CD8-positive, alpha-beta memory T cell (primary cell): ENCODE measurements at places on chromosomes 16 and 17. TPM values are rescaled to one million over a fixed set of nuclear protein-coding genes. Genes with fewer than 3 reads are reported as not detected.

Gene RAB26
- total RNA-seq = 0.20 TPM

Gene USP32
- total RNA-seq = 23.1 TPM

Gene MPP2
- total RNA-seq = 1.1 TPM

Gene CCL16
- total RNA-seq = not detected

Gene TRPV3
- total RNA-seq = 0.79 TPM

Gene IRF8
- total RNA-seq = 19.2 TPM

Gene SAMD14
- total RNA-seq = 1.3 TPM

GRCh38 chr16:79463841-79464240, 136.7 kb downstream of the MAF start:
- DNase-seq = no peak

DNA sequence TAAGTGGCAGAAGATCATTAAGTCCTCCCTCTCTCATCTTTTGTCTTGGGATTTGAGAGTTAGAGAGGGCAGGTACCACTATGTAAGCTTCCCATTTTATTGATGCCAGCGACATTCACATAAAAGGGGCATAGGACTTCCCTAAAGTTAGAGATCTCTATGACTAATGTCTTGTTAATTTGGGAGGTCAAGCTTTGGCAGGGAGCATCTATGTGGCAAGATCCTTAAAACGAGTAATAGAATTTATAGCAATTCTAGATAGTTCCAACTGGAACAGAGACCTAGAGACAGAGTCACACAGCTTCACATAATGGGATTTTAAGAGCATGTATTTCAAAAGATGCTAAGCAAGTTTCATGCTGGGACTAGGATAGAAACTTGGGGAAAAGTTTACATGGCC, 308.0 kb downstream of the MAP2K6 start:
- DNase-seq = no peak

- DNase-seq = no peak
These were observed 331.8 kb upstream of the XYLT1 start for GRCh38 chr16:17802571-17802970.

- no peak for DNase-seq
These were observed 10.7 kb downstream of the NLK start for GRCh38 chr17:28053044-28053670.

GRCh38 chr16:86324320-86324719, 186.0 kb upstream of the FOXF1 start:
- DNase-seq = no peak

DNA sequence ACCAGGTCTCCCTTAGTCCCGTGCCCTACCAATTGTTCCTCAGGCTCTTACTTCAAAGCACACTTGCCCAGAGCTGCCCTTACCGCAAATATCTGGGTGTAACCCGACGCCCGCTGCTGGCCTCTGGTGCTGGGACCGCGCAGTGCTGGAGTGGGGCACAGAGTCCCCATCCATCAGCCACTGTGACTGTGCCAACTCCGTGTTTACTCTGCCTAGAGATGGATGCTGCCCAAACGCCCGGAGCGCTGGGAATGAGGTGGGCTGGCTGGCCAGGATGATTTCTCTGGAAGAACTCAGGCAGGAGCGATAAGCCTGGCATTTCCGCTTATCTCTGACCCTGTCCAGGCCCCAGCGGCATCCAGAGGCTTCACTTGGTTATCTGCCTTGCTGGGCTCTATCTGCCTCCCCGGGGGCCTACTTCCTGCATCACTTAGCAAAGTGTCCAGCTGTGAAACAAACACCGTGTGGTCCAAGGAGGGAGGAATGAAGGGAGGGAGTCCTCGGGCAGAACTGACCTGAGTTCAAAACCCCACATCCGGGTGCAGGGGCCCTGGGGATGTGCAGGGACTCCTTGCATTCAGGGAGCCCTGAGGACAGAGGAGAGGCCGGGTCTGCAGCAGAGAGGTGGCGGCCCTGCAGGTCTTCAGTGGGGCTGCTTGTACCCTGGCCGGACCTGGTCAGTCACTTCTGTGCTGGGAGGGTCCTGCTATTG, 9.4 kb upstream of the MYLK3 start:
- no peak for DNase-seq

DNA sequence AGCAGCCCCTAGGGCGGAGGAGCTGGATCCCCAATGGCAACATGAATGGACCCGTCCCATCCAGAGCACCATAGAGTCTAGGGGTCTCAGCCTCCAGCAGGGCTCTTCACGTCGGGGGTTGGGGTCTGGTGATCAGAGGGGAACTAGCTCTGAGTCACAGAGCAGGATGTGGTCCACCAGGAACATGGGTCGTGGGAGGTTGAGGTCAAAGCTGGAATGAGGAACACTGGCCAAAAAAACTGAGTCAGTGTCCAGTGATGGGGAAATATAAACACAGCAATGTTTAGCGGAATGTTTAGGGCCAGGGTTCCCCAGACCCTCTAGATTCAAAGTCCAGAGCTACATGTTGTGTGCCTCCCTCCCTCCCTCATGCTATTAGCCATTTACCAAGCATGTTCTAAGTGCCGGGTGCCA, 79.1 kb upstream of the C16orf82 start:
- no peak for DNase-seq

GRCh38 chr16:75288596-75289120, 37.2 kb upstream of the BCAR1 start:
- peak; percentile 75 for DNase-seq

DNA sequence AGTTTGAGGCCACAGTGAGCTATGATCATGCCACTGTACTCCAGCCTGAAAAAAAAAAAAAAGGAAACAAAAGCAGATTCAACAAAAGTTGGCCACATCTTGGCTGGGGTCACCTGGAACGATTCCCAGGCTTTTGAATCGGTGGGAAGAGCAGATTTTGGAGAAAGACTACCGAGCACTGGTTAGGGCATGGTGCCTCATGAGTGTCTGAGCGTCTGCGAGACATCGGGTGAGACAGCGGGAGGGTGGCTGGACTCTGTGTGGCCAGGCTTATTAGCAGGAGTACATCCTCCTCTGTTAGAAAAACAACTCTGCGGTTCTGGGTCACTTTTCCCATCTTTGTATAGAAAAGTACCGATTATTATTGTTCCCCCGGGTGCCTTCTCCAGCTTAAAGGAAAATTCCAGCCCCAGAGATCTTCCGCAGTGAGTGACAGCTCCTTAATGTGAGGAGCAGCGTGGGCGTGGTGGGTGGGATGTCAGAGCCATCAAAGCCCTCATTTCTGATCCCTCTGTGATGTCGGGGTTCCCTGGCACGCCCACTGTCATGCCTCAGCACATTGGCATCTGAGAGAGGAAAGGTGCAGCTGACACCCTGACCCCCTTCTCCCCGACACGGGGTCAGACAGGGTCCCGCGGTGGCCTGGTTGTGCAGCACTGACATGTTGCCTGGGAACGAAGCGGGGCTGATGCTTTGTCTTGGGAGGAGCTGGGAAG, 6.9 kb downstream of the RGS9 start:
- DNase-seq = no peak

GRCh38 chr16:60059141-60059540, 1325.0 kb upstream of the GOT2 start:
- DNase-seq = no peak

DNA sequence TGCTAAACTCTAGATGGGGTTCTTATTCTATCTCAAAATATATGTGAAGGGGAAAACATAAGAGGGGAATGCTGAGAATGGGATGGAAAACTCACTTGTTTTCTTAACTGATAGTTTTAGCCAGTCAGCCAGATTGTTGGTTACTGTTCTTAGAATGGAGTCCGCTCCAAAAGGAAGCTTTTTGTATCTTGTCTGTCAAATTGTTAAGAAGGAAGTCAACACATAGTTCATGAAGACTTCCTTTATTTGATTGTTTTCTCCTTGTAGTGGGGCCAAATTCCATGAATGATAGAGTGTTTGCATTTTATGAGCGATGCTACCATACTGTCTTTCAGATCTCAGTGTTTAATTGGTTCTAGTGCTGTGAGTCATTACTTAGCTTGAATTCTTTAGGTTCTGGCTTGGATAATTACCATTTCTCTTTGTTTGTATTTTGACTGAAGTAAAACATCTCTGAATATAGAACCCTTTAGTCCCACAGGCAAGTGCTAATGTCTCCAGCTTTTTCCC, 98.3 kb upstream of the GOT2 start:
- no peak for DNase-seq

DNA sequence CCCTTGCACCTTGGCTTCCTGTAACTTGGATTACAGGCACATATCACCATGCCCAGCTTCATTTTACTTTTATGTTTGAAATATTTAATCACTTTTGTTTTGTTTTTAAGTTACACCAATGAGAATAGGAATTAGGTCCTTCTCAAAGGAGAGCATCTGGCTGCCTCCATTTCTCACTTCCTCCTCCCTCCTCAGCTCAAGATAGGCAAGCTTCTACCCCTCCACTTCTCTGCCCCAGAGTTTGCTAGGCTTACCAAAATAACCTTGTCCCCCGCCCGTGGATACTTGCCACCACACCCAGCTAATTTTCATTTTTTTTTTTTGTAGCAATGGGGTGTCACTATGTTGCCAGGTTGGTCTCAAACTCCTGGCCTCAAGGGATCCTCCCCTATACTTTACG, 17.9 kb downstream of the GABARAPL2 start:
- DNase-seq = no peak

GRCh38 chr16:19479302-19479721, 42.6 kb downstream of the GDE1 start:
- no peak for DNase-seq

- no peak for DNase-seq
These were observed 1012.8 kb upstream of the EEF2KMT start for GRCh38 chr16:6110346-6110745.

DNA sequence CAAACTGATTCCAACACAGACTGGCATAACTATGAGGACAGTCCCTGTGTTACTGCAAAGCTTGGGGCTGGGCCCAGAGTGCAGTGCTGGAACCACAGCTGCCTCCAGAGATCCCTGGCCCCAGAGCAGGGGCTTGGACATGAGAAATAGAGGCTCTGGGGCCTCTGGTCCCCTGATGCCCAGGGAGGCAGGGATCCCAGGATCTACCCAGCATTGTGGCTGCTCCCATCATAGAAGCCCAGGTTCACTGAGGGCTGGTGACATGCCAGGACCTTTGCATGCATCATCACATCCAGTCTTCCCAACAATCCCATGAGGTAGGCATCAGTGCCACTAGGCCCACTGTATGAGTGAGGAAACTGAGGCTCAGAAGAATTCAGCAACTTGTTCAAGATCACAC, 95.8 kb downstream of the TMEM132E start:
- DNase-seq = no peak

DNA sequence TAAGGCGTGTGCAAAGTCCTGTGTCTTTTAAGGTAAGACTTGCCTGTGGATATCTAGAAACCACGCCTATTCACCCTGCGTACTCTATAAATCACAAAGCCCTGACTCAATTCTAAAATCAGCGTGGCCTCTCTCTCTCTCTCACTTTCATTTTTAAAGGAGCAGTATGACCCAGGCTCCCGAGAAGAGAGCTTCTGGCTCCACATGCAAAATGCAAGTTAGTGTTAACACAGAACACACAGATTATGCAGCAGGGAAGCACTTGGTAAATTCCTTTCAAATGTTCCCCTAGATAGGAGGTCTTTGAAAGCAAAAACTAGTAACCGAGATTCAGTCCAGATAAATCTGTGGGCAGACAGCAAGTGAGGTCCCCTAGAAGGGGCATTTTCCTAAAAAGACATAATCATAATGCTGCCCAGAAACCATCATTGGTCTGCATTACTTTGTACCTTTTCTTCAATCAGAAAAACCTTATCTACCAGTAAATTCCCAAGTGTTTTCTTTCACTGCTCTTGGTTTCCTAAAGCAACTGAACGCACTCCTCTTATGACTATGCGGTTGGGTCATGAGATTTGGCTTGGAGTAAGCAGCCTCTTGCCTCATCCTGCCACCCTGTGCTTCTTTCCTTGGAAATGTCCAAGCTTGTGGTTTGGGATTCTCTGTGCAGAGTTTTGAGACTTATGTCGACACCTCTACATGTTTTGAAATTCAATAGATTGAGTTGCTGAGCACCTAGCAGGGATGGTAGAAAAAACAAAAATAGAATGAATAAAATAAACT, 31.7 kb upstream of the KCNJ2 start:
- DNase-seq = no peak

DNA sequence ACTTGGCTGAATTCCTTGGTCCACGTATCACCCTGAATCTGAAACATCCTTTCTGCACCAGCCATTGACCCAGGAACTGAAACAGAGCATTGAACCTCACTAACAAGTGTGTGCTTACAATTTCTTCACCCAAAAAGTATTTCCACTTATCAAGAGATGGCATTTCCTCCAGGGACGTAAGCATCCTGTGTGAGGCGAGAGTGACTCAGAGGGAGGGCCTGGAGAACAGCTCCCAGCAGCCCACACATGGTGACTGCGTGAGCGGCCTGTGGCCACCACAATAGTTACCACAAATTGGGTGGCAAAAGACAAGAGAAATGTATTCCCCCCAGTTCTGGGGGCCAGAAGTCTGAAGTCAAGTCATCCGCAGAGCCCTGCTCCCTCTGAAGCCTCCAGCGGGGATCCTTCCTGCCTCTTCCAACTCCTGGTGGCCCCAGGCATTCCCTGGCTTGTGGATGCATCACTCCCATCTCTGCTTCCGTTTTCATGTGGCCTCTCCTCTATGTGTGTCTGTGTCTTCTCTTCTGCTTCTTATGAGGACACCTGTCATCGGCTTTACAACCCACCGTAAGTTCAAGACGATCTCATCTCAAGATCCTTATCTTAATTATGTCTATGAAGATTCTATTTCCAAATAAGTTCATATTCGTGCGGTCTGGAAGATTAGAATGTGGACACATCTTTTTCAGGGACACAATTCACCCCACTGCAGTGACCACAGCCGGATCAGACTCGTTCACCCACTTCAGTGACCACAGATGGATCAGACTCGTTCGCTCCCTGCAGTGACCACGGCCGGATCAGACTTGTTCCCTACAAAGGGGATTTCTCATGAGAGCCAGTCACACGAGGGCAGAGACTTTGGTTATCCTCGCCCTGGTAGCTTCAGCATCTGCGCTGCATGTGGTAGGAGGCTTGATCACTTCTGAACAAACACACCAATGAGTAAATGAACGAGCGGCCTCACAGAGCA, 122.6 kb upstream of the FOXF1 start:
- no peak for DNase-seq

GRCh38 chr17:10328206-10328605, 44.6 kb downstream of the MYH13 start:
- no peak for DNase-seq

DNA sequence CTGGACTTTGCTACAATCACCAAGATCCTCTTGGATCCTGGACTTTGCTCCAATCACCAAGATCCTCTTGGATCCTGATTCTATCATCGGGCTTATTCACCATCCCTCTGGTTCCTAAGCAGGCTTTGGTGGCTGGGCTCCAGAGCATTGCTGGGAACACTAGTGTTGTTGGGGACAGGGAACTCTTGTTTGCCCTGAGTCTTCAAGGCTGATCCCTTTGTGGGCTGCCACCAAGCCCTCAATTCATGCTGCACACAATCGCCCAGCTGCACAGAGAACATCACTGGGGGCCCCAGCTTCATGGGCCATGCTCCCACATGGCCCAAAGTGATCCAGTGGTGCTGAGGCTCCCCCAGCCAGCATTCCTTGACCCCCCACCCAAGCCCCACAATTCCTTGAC, 88.3 kb downstream of the TMEM132E start:
- no peak for DNase-seq

GRCh38 chr16:27579087-27579980, 29.4 kb downstream of the KATNIP start:
- DNase-seq = no peak
